ENCODE measurements at places on chromosomes 3 and 15. TPM values are rescaled to one million over a fixed set of nuclear protein-coding genes. Genes with fewer than 3 reads are reported as not detected.

The C2CD4A gene
- polyA plus RNA-seq = 0.42 TPM

The CHDH gene
- polyA plus RNA-seq = 1.1 TPM

The TRPC1 gene
- 7.6 TPM for polyA plus RNA-seq

The GPX1 gene
- 942 TPM for polyA plus RNA-seq

The OXSR1 gene
- polyA plus RNA-seq = 19.1 TPM

The TICRR gene
- 0.10 TPM for polyA plus RNA-seq

The CCR9 gene
- not detected for polyA plus RNA-seq

The EPHB3 gene
- polyA plus RNA-seq = 0.29 TPM

- no peak overlapping the region for H3K27ac ChIP-seq
- H3K4me1 ChIP-seq = no peaks in the 10 kb centered on the region
- DNase-seq = no peak
- H3K4me3 ChIP-seq = no peak overlapping the region
- no peaks in the 10 kb centered on the region for H3K36me3 ChIP-seq
Measured at GRCh38 chr3:14275962-14276909, 97.6 kb downstream of the LSM3 start.

- H3K27ac ChIP-seq = no peak overlapping the region
- no peaks in the 10 kb centered on the region for H3K27me3 ChIP-seq
Measured at GRCh38 chr3:157441102-157441624, 4.5 kb downstream of the PTX3 start.

DNA sequence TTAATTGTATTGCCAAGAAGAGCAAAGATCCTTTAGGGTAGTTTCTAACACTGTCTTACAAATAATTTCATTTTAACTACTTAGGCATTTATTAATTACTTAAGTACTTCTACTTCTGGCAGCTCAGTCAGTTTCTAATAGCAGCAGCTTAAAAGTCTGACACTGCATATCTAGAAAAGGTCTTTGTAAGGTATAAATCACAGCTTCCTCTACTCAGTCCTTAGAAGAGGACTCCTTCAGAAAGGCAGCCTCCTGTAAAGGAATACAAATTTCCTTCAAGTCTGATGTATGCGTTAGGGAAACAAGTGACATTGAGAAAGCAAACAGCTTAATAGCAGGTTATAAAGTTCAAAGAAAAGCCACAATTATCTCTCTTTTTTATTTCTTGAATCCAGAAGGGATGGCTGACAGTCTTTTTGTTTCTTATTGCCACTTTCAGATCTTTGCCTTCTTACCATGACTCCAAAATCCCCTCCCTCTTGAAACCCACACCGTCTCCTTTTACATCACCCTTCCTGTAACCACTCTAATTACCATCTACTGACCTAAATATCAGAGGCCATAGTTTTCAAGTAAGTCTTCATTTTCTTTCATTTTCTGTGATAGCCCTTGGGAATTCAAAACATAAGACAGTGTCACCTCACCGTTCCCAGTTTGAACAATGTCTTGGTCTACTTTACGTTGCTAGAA is 109.5 kb downstream of the CGGBP1 start:
- H3K36me3 ChIP-seq = no peaks in the 10 kb centered on the region
- no peak overlapping the region for H3K4me3 ChIP-seq
- no peak overlapping the region for H3K27ac ChIP-seq
- no peaks in the 10 kb centered on the region for H3K4me1 ChIP-seq

DNA sequence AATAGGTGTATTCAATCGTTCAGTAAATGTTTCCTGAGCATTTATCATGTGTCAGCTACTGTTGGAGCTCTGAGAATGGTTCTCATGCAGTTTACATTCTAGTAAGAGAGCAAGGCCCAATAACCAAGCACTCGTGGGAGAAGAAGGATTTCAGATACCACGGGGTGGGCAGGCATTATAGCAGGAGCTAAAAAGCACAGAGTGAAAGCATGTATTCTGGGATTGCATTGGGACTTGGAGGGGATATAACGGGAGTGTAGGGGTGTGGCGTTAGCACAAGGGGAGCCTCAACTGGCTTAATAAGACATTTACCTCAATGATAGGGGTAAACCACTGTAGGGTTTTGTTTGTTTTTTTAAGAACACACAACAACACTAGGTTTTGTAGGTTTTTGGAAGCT is 1.6 kb upstream of the SIAH2 start:
- peak overlapping the region; percentile 99 for H3K27ac ChIP-seq
- no peak for DNase-seq
- H3K36me3 ChIP-seq = no peaks in the 10 kb centered on the region

- DNase-seq = peak; percentile 74
- no peaks in the 10 kb centered on the region for H3K36me3 ChIP-seq
- H3K4me3 ChIP-seq = no peak overlapping the region
Measured at GRCh38 chr3:195895078-195895860, 13.1 kb downstream of the TNK2 start.

- DNase-seq = no peak
- H3K4me3 ChIP-seq = no peak overlapping the region
- H3K36me3 ChIP-seq = no peaks in the 10 kb centered on the region
- H3K27ac ChIP-seq = no peak overlapping the region
- no peaks in the 10 kb centered on the region for H3K27me3 ChIP-seq
- no peaks in the 10 kb centered on the region for H3K4me1 ChIP-seq
Measured at GRCh38 chr3:146574173-146574572, 29.8 kb upstream of the PLSCR1 start.

GRCh38 chr15:40322531-40323238 is 807 bp upstream of the INAFM2 start:
- H3K27me3 ChIP-seq = no peaks in the 10 kb centered on the region
- no peak for DNase-seq
- no peak overlapping the region for H3K4me3 ChIP-seq
- H3K36me3 ChIP-seq = no peaks in the 10 kb centered on the region
- H3K4me1 ChIP-seq = peaks cover 20% of the 10 kb centered on the region

GRCh38 chr15:80563372-80563997 is 131.6 kb upstream of the ABHD17C start:
- DNase-seq = no peak
- H3K4me1 ChIP-seq = no peaks in the 10 kb centered on the region
- H3K27me3 ChIP-seq = no peaks in the 10 kb centered on the region
- H3K27ac ChIP-seq = no peak overlapping the region
